Liver (tissue), 10 donors: ENCODE measurements at places on chromosomes 5 and 9.

DNA sequence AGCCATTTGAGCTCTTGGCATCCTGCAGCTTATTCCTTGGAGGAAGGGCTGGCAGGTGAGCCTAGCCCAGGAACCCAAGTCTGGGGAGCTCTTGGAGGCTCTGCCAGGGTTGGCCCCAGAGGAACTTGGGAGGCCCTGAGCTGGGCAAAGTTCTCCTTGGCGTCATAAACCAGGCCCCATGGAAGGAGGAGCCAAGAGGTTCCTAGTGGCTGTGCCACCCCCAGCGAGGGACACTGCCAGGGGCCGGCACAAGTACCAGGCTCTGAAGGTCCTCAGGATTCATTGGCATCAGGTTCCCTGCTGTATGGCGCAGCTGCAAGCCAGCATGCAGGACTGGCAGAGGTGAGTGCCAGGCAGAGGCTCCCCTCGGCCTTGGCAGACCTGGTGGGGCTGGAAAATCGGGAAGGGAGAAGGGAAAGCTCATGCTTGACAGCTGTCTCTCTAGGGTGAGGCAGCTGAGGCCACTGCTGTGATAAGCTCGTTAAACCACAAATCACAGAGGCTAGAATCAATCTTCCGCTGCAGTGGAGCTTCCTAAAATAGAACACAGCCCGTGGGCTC is 54.6 kb upstream of the SYNPO start:
- no peak for DNase-seq

DNA sequence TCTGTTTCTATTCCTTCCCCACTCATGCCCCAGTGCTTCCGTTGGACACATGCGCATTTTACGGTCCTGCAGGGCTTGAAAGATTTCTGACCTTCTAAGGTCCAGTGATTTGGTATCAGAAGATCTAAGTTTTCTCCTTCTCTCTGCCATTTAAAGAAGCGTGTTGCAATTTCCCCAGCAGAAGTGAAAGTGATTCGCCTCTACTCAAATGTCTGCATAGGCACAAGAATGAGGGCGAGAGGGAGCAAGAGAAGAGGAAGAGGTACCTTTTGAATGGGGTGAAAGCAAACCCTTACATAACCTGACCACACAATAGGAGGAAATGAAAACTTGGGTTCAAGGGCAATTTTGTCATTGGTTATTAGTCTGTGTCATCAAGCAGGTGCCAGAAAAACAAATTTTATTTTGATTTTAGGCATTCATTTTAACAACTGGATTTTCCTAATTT is 31.7 kb upstream of the NR3C1 start:
- DNase-seq = no peak

- no peak for DNase-seq
Observed at GRCh38 chr5:97840643-97841042, 657.6 kb upstream of the RIOK2 start.

DNA sequence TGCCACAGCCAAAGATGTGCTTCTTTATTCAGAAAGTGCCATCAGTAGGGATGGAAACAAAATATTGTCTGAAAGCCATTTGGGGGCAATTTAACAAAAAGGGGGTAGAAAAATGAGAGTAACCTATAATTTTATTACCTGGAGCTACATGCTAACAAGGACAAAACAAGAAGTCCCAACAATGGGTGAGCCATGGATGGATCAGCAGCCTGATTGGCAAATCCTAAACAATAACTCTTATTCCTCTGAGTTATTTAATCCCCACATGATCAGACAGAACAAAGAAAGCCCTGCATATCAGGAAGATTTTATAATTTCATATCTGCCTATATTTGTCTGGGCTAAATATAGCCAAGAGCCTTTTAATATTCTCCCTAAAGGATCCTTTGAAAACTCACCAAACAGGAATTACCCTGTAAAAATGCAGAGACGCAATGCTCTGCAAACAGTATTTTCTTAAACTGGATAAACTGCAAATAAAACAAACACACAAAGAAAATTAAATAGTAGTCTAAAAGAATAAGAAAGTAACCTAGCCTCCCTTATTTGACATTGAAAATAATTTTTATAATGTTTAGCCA is 483.4 kb downstream of the ZNF608 start:
- DNase-seq = no peak

DNA sequence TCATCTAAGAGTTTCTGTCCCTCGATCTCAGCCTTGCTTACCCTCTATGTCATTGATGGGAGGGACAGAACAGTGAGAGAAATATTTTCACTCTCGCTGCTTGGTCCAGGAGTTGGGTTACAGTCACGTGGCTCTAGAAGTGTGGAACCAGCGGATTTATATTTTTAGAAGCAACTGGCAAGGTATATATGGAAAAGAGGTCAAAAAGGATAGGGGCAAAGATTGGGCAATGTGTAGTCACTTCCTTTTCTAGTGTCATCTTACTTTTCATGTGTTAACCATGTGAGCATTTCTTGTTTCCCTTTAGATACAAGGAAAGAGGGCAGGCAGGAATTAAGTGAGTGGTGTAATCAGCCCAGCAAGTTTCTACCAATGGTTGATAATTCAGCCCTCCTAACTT is 111.5 kb upstream of the ZNF366 start:
- no peak for DNase-seq

GRCh38 chr5:91727463-91727862 is 344.3 kb upstream of the ARRDC3 start:
- DNase-seq = no peak

DNA sequence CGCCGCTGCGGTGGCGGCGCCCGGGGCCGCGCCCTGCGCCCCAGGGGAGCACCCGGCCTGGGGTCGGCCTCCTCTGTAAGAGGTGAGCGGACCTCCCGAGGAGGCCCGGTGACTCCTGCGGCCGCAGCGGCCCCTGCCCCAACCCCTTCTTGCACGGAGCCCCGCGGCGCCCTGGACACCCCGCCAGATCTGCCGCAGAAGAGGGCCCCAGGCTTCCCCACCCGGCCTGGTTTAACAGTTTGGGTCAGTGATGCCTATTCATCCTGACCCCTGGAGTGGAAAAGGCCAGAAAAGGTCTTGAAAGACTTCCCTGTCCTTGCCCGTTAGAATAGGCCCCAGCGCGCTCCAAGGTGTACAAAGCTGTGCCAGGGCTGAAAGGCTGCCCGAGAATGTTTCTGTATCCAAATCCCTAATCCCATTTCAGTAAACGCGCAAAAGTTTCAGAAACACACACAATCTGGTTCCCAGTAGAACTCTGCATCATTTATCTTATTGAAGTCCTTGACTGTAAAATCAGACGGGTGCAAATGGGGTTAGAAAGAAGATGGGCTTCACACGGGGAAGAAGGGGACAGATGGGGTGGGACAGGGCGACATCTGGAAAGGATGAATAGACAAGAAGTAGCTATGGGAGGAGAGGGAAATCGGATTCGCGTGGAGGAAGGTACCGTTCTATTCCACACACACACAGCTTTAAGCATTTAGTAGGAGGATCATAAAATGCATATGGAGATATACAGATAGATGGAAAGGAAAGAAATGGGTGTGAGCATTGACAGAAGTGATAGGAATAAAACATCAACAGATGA is 1.1 kb upstream of the SSBP2 start:
- DNase-seq = peak; percentile 65

DNA sequence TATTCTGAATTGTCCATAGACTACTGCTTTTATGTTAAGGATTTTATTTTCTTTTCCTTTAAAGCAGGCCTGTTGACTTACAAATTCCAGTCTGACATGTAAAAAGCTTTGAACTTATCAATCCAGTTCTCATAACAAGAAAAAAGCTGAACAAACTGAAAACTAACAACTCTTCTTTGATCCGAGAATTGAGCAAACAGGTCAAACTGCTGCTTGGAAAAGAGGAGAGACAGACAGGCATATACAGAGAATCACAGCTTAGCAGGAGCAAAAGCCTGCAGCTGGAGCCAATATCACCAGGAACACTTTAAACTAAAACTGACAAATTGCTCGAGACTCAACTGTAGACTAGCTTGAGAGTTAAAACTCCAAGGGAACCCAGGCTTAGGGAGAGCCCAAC is 85.8 kb downstream of the HINT1 start:
- no peak for DNase-seq

DNA sequence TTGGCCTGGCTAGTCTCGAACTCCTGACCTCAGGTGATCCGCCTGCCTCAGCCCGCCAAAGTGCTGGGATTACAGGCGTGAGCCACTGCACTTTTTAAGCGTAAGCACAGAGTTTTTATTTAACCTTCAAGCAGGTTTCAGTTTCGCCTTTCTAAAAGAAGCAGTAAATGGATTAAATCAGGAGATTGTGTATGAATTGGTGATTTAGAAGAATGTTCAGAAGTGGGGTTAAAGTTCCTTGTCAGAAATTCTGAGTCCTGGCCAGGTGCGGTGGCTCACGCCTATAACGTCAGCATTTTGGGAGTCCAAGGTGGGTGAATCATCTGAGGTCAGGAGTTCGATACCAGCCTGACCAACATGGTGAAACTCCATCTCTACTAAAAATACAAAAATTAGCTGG is 12.2 kb downstream of the HSPA4 start:
- no peak for DNase-seq
